NCI-H510A (cell line): ENCODE measurements at places on chromosomes 1 and 21.
A peak's percentile ranks its signal among the peaks of the same experiment; 100 is the strongest.

DNA sequence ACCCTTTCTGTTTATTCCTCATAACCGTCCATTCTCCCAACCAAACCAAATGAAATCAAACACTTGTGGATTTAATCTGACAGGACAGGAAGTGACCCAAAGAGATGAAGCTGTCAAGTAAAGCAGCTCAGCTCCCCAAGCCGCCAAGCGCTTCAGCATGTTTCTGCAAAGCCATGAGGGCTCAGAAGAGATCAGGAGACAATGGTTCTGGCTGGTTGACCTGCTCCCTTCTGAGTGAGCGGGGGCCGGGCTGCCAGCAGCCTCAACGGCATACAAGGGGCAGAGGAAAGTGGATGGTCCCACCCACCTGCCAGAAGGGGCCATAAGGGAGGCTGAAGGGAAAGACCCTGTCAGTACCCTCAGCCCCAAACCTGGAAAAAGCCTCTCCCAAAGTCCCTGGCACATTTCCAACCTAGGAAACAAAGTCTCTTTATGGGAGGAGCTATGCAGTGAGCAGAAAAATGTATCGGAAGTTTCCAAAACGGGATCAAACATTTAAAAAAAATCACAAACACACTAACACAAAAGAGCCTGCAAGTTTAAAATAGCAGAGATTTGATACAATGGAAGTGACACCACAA, 45.4 kb downstream of the SLC45A1 start:
- DNase-seq = no peak

GRCh38 chr1:192099328-192099727, 58.9 kb upstream of the RGS18 start:
- no peak for DNase-seq

DNA sequence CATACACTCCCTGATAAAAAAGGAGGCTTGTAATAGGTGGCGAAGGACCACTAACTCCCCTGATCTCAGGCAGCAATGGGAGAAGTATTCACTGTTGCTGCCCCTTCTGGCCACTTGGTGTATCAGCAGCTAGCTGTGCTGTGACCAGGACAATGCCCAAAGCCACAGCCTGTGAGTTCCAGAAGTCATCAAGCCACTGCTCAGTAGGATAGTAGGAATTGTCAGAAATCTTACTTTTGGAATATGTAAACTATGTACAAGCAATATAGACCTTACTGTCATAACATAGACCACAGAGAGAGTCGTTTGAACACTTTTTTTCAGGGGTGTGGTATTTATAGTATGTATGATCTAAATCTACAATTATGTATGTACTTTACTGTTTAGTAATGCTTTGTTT, 248.3 kb upstream of the CAMK1G start:
- DNase-seq = no peak

DNA sequence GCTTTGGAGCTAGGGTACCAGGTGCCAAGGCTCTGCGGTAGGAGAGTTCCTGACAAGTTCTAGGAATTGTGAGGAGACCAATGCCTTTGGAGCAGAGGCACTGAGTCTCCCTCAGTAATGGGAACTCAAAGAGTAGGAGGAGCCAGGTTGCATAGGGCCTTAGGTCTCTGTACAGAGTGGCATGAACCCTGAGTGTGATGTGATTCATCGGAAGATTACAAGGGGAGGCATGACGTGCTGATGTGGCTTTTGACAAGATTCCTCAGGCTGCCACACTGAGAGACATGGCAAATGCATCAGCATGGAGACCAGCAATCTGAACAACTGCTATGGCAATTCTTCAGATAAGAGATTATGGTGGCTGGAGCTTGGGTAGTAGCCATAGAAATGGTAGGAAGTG, 94.6 kb upstream of the SLC44A3 start:
- DNase-seq = no peak

GRCh38 chr1:218330043-218330623, 15.0 kb upstream of the TGFB2 start:
- no peak for DNase-seq

- no peak for DNase-seq
Measured at GRCh38 chr1:24575905-24576587, 20.2 kb downstream of the NCMAP start.

DNA sequence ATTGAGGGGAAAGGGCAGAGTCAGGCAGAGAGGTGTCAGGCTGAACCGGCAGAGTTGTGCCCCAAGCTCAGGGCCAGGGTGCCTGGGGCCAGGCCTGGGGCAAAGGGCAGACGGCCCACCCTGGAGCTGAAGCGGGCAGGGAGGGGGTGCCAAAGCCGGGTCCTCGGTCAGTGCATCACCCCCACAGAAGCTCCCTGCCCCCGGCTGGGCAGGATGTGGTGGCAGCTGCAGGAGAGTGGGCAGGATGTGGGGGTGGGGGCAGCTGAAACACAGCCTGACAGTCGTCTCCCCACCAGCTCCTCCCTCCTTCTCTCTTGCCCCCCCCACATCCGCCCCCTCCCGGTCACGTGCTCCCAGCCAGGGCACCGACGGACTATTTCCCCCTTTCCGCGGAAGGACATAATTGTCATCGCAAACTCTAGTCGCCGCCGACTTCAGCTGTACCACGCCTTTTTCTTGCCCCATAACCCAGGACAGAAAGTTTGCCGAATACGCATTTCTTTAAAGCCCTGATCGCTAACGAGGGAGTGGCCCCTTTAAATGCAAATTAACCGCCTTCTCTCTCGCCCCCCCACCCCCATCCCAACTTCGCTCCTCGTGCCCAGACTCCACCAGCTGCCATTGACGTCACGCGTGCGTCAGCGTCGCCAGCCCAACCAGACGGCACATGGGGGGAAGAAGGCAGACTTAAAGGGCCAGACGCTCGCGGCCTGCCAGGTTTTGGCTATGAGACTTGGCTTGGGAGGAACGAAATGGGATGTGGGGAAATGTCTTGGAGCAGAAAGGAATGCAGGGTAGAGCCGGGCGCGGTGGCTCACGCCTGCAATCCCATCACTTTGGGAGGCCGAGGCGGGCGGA, 4.5 kb upstream of the MEF2D start:
- peak; percentile 99 for DNase-seq

DNA sequence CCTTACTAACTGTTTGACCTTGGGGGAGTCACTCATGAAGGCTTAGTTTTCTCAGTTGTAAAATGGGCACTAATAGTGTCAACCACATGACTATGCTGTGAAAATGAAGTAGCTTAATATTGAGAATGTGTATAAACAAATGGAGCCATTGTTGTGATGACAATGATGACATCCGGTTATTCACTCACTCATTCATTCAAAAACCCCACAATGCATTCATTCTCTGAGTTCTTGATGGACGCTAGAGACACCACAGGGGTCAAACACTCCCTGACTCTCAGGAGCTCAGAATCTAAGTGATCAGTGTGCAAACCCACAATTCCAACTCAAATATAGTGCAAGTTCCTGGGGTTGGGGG, 138.9 kb downstream of the FOXD2 start:
- DNase-seq = no peak
